ENCODE measurements at places on chromosomes 1 and 21. TPM values are rescaled to one million over a fixed set of nuclear protein-coding genes. Genes with fewer than 3 reads are reported as not detected.

- DNase-seq = no peak
Observed at GRCh38 chr1:204920967-204921366, 50.3 kb downstream of the NFASC start.

FMO1 gene
- 0.18 TPM for total RNA-seq

GRCh38 chr1:183467687-183468086, 4.6 kb upstream of the SMG7 start:
- no peak for DNase-seq

FCAMR gene
- not detected for total RNA-seq

DNA sequence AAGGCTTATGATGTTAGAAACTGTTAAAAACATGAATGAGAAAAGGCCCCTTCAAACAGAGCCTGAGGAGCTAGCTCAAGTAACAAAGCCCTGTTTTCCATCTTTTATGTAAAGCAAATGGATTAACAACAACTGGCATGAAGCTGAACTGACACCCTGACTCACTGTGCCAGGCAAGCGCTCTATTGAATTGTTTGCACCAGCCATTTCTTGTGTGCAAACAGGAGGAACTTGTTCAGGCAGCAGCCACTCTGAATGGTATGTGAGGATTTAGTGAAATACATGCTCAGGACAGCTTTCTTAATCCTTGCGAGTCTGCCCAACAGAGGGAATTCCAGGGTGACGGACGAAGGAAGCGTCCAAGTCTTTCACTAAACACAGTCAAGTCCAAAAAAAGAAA, 291.1 kb upstream of the ADGRL2 start:
- no peak for DNase-seq

DNA sequence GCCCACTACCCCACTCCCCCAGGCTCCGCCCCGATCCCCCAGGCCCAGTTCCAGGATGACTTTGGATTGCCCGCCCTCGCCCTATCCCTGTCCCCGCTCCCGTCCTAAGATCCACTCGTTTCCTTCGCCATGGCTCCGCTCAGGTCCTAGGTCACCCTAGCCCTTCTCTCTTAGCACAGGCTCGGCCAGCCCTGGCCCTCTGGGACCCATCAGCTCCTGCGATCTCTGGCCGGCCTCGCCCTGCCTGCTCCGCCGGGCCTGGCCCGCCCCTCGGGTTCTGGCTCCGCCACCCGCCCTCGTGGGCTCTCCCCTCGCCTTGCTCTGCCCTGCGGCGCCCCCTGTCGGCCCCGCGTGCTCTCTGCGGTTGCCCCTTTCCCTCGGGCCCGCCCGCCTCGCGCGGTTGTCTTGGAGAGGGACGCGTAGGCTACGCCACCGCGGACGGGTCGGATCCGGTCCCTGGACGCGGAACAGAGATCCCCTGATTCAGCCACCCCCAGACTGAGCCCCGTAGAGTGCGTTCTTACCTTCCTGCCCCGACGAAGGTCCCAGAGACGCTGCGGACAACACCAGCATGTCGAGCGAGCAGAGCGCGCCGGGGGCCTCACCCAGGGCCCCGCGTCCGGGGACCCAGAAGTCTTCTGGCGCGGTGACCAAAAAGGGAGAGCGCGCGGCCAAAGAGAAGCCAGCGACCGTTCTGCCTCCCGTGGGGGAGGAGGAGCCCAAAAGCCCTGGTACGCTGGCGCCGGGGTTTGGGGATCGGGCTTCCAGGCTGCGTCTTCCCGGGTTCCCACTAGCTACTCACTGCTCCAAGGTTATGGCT, at the start of gene LRRC71:
Gene LRRC71, plus strand, starts transcription at position 400 of the 820 bp plus-strand sequence. Its CDS starts 172 bp downstream, at position 572.
- no peak for DNase-seq

DNA sequence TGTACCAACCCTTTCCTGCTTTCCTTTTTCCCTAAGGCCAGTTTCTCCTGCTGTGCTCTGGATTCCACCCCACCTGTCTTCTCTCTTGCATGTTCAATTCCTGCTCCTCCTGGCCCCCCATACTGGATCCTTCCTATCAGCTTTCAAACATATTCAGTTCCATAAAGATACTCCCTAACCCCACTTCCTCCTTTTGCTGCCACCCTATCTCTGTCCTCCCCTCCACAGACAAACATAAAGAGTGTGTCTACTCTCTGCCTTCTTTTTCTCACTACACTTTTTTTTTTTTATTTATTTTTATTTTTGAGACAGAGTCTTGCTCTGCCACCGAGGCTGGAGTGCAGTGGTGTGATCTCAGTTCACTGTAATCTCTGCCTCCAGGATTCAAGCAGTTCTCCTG, 16.9 kb upstream of the RPF1 start:
- no peak for DNase-seq

Data from esophagus squamous epithelium (tissue), 5 donors.